ENCODE measurements at places on chromosomes 1 and 21. TPM values are rescaled to one million over a fixed set of nuclear protein-coding genes. Genes with fewer than 3 reads are reported as not detected.

Gene HENMT1
- total RNA-seq = 3.0 TPM

Gene CFHR5
- not detected for total RNA-seq

Gene FAM72B
- total RNA-seq = 1.2 TPM

Gene OR6N1
- total RNA-seq = not detected

Gene F5
- not detected for total RNA-seq

Gene CACNA1S
- total RNA-seq = not detected

Gene MEX3A
- total RNA-seq = 11.6 TPM

Gene KDF1
- not detected for total RNA-seq

Gene HFM1
- total RNA-seq = 0.44 TPM

Gene TINAGL1
- total RNA-seq = 286 TPM

Gene FNBP1L
- 62.7 TPM for total RNA-seq

Gene OR2M4
- not detected for total RNA-seq

Gene LAX1
- not detected for total RNA-seq

Gene PLPPR5
- 0.05 TPM for total RNA-seq

Gene ETV3L
- not detected for total RNA-seq

Gene CD34
- total RNA-seq = 307 TPM

Gene PPP1R8
- total RNA-seq = 40.7 TPM

Gene TPTE
- not detected for total RNA-seq

Gene PFKL
- 193 TPM for total RNA-seq

Gene SFN
- not detected for total RNA-seq

Gene CDC7
- total RNA-seq = 2.7 TPM

Gene LINGO4
- not detected for total RNA-seq

Gene ACKR1
- total RNA-seq = not detected

Gene MCOLN2
- not detected for total RNA-seq

Gene CR2
- not detected for total RNA-seq

Gene PTPN14
- total RNA-seq = 77.6 TPM

Gene FCRLB
- 3.0 TPM for total RNA-seq

Gene RASSF5
- total RNA-seq = 1.1 TPM

All from glomerular endothelial cell (primary cell).